ENCODE measurements at places on chromosomes 13 and 19. TPM values are rescaled to one million over a fixed set of nuclear protein-coding genes. Genes with fewer than 3 reads are reported as not detected.

The OR7A10 gene
- not detected for total RNA-seq

The ATP4B gene
- total RNA-seq = not detected

The KLK3 gene
- total RNA-seq = not detected

The GJA3 gene
- total RNA-seq = 0.05 TPM

The SKA3 gene
- total RNA-seq = 33.8 TPM

The SPACA6 gene
- 5.8 TPM for total RNA-seq

The SGCG gene
- not detected for total RNA-seq

The TTYH1 gene
- not detected for total RNA-seq

The INAFM1 gene
- 18.7 TPM for total RNA-seq

The FBXO27 gene
- total RNA-seq = 1.0 TPM

The PGLYRP1 gene
- total RNA-seq = not detected

The MLNR gene
- not detected for total RNA-seq

The STOML3 gene
- total RNA-seq = not detected

The ZNF606 gene
- 4.5 TPM for total RNA-seq

The SIX5 gene
- total RNA-seq = 1.8 TPM

The SEMA6B gene
- 0.17 TPM for total RNA-seq

The CRB3 gene
- total RNA-seq = 1.4 TPM

The NLRP13 gene
- total RNA-seq = not detected

The PPP1R15A gene
- total RNA-seq = 96.5 TPM

The CYP4F2 gene
- 0.24 TPM for total RNA-seq

The UHRF1 gene
- total RNA-seq = 129 TPM

The GPR12 gene
- not detected for total RNA-seq

The C19orf44 gene
- 2.6 TPM for total RNA-seq

The KLK1 gene
- 0.79 TPM for total RNA-seq

The CD22 gene
- 2.6 TPM for total RNA-seq

The CEACAM3 gene
- total RNA-seq = not detected

The DPF1 gene
- total RNA-seq = 0.77 TPM

The CBY2 gene
- not detected for total RNA-seq

The GEMIN7 gene
- 14.7 TPM for total RNA-seq

The PBX4 gene
- total RNA-seq = 17.5 TPM

The OCEL1 gene
- 8.7 TPM for total RNA-seq

The PSPN gene
- 2.5 TPM for total RNA-seq

The PCP2 gene
- total RNA-seq = 0.64 TPM

The ZNF575 gene
- 3.1 TPM for total RNA-seq

The CC2D1A gene
- 28.6 TPM for total RNA-seq

The LILRA1 gene
- total RNA-seq = not detected

The N4BP2L2 gene
- total RNA-seq = 82.3 TPM

The ATP8B3 gene
- total RNA-seq = 6.1 TPM

The BIVM gene
- 9.9 TPM for total RNA-seq

The NCR1 gene
- total RNA-seq = not detected

The REXO1 gene
- 47.6 TPM for total RNA-seq

The NXNL1 gene
- not detected for total RNA-seq

The IL4I1 gene
- total RNA-seq = 7.5 TPM

The PNMA8A gene
- 1.5 TPM for total RNA-seq

The KCNN4 gene
- 68.4 TPM for total RNA-seq

The POU2F2 gene
- 31.9 TPM for total RNA-seq

The ACER1 gene
- not detected for total RNA-seq

The LILRB3 gene
- not detected for total RNA-seq

The KIR3DL2 gene
- total RNA-seq = 0.17 TPM

The ZSCAN4 gene
- total RNA-seq = not detected

The SIGLECL1 gene
- not detected for total RNA-seq

The PALM3 gene
- total RNA-seq = not detected

The SHISA7 gene
- total RNA-seq = not detected

The N4BP2L1 gene
- 22.6 TPM for total RNA-seq

The GPR180 gene
- 5.7 TPM for total RNA-seq

The MARCHF2 gene
- total RNA-seq = 9.2 TPM

The NLRP5 gene
- total RNA-seq = not detected

All from activated naive CD4-positive, alpha-beta T cell treated with anti-CD3 and anti-CD28 coated beads for 36 hours (primary cell).